ENCODE measurements at places on chromosomes 5 and 9.

DNA sequence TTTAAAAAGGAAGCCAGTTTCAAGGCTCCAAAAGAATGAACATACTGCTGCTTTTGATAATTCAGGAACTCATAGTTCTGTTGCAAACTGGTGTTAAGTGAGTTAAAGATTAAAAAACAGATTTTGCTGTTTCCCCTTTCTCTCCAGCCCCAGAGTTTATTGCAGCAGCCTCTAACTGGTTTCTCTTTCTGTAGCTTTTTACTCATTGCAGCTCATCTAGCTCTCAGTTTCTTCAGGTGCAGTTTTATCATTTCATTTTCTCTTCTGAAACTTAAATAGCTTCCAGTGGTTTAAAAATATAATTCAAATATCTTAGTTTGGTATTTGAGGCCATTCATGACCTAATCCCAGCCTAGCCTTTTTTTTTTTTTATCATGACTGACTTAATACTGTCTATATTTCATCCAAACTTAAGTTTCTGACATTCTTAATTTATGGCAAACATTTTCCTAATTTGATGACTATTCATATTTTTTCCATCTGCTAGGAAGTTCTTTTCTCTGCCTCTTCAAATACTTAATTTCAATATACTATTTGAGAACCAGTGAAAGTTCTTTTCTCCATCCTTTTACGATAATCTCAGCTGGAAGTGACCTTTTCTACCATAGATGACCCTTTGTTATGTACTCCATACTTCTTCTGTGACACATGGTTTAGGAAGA, 252.7 kb upstream of the GRIA1 start:
- no peak for DNase-seq

DNA sequence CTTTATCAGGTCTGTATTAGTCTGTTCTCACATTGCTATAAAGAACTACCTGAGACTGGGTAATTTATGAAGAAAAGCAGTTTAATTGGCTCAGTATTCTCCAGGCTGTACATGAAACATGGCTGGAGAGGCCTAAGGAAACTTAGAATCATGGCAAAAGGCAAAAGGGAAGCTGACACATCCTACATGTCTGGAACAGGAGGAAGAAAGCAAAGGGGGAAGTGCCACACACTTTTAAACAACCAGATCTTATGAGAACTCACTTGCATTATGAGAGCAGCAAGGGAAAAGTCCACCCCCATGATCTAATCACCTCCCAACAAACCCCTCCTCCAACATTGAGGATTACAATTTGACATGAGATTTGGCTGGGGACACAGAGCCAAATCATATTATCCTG, 132.1 kb downstream of the PCSK1 start:
- no peak for DNase-seq

- no peak for DNase-seq
Observed at GRCh38 chr5:82364497-82364896, 86.3 kb upstream of the RPS23 start.

DNA sequence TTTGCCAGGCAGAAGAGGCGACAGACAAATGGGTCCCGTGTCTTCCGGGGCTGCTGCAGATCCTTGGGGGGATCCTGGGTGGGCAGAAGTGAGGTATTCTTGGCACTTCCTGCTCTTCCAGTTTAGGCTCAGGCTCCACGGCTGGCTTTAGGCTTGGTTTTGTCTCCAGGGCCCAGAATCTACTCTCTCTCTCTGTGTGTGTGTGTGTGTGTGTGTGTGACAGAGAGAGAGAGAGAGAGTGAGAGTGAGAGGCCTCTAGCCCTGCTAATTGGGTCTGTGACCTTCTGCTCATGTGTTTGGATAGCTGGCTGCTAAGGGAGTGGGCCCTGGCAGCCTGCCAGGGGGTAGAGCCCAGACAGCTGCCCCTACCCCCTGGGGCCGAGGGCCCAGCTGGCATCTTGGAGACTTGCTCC, 39.3 kb downstream of the CRB2 start:
- no peak for DNase-seq

Data from CD4-positive, alpha-beta T cell treated with Interleukin-15 for 4 hours (primary cell).